ENCODE measurements at places on chromosomes 16 and 17.

DNA sequence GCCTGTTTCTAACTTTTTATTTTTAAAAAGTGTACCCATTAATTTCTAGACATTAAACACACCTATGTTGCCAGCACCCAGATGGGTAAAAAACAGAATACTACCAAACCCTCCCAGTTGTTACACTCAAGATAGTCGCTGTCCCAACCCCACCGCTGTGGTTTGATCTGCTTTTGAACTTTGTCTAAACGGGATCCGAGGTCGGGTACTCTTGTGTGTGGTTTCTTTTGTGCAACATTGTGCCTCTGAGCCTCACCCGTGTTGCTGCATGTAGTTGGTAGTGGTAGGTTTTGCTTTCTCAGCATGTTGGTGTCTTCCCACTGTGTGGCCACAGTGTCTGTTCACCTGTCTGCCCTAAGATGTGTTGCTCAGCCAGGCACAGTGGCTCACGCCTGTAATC is 4.3 kb downstream of the KLHL36 start:
- DNase-seq: no peak

- no peak for DNase-seq
Measured at GRCh38 chr17:75589919-75590303, 2.3 kb downstream of the MYO15B start.

DNA sequence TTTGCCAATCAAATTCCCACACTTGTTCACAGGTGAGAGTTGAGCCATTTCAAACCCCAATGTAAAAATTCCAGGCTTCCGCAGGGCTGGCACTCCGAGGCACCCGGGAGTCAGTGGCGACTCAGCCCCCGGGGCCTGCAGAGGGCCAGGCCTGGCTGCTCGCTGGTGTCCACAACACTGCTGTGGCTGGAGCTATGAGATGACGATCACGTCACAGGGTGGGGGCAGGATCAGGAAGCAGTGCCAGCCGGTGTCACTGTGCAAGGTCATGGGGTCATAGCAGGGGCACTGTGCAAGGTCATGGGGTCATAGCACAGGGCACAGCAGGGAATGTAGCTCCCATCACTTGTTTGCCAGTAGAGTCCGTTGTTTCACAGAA is 7.8 kb downstream of the VPS4A start:
- no peak for DNase-seq

- no peak for DNase-seq
Measured at GRCh38 chr16:55912022-55912421, 36.8 kb upstream of the CES5A start.

DNA sequence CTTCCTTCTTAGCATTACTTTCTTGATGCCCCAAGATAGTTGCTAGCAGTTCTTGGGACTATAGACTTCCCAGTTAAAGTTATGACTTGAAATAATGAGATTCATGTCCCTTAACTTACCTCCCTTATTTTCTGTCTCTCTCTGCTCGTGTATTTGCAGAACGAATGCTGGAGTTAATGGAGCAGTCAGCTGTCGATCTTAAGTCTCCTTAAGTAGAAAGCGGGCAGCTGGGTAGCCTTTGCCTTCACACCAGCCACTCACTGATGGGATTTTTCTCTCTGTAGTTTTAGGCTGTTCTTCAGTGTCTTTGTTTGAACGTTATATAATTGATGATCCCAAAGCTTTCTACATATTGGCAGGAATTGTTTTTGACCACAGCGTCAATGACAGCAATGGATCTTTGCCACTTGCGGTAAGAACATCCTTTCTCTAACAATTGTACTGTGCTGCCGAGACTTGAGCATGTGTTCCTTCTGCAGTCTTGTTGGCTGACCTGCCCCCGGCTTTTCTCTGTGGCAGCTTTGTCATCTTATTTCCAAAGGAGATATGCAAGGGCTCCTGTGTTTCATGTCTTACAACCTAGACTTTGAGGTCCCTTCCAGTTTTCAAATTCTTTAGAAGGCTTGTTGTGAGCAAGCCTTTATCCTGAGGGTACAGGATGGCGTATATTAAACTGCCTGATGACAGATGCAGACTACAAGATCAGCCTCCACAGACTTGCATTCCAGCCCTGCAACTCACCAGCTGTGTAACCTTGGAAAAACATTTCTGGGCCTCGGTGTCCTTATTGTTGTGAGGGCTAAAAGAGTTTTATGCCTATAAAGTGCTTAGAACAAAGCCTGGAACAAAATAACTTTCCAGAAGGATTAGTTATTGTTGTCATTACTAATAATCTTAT is 25.1 kb upstream of the ABCA3 start:
- DNase-seq: no peak

GRCh38 chr17:48219617-48220016 is 112.1 kb downstream of the SNX11 start:
- DNase-seq: no peak

- DNase-seq: peak; percentile 59
Measured at GRCh38 chr17:28763804-28764266, 20.0 kb downstream of the TRAF4 start.

GRCh38 chr16:14324581-14324980 is 253.5 kb downstream of the MRTFB start:
- DNase-seq: no peak

GRCh38 chr16:30829130-30830071 is 42.4 kb upstream of the ZNF629 start:
- no peak for DNase-seq

DNA sequence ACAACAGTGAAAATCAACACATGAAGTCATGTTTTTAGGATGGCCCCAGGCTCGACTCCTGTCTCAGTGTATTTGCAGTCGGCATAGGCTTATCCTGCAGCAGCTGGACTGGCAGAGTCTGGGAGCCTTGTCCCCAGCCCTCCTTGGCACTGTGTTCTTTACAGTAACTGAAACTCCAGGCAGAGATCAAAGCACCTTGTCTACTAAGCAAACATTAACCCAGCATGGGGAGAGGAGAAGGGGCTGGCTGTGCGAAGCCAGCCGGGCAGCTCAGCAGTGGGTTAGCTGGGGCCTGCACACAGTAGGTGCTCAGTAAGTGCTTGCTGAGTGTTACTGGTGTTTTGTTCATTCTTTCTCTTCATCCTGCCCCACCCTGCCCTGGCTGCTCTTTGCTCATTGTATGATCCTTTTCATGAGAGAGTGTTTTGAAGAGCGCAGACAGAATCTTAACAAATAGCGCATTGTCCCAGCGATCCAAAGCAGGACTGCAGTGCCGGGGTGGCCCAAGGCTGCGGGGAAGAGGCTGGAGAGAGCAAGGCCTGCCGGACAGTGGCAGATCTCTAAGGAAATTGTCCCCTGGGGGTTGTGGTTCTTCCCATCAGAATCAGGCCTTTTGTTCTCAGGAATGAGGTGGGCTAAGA is 23.5 kb upstream of the ITGB4 start:
- no peak for DNase-seq

- DNase-seq: no peak
Measured at GRCh38 chr17:14840616-14841231, 424.4 kb downstream of the PMP22 start.

GRCh38 chr17:18859256-18859655 is 1.3 kb downstream of the PRPSAP2 start:
- DNase-seq: no peak

DNA sequence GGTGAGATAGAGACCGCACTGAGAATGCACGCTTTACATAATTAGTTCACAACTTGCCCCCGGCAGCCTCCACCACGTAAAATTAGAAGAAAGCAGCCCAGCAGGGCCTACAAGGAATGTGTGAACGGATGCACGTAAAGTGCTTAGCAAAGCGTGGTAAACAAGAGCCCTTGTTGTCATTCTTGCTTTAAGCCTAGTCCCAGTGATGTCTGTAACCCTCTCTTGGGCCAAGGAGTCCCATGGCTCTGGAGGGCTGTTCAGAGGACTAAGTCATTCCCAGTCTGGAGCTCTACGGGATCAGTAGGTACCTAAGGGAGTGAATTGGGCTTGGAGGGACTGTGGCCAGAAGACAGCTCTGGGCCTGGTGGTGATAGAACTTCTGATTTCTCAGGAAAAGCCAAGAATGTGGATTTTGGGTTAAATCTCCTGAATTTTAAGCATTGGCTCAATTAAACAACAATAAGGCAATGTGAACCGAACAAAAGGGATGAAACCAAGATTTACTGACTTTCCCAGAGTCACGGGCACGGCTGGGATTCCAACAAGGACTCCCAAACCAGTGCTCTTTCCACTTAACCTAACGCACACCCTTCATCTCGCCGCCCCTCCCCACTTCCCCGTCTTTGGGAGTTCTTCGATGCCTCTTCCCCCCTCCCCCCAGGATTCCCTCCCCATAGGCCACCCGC is 775 bp upstream of the CHP2 start:
- no peak for DNase-seq

DNA sequence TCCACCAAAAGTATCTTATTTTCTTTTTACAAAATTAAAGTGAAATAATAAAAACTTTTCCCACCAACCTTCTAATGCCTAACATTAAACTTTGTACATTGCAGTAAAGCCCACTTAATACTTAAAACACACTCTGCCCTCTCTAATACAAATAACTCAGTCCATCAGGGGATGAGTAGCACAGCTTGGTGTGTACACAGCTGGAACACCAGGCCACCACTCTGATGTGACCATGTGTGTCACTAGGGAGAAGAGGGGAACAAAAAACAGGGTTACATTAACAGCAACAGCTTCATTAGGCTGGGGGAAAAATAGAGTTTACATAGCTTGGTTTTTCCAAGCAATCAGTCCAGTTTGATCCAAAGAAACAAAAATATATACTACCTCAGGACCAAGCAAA is 295.0 kb downstream of the CEP112 start:
- no peak for DNase-seq

GRCh38 chr16:31250782-31251384 is 8.9 kb upstream of the ITGAM start:
- no peak for DNase-seq

- peak; percentile 34 for DNase-seq
Measured at GRCh38 chr17:78114831-78115723, 13.5 kb downstream of the TMC6 start.

DNA sequence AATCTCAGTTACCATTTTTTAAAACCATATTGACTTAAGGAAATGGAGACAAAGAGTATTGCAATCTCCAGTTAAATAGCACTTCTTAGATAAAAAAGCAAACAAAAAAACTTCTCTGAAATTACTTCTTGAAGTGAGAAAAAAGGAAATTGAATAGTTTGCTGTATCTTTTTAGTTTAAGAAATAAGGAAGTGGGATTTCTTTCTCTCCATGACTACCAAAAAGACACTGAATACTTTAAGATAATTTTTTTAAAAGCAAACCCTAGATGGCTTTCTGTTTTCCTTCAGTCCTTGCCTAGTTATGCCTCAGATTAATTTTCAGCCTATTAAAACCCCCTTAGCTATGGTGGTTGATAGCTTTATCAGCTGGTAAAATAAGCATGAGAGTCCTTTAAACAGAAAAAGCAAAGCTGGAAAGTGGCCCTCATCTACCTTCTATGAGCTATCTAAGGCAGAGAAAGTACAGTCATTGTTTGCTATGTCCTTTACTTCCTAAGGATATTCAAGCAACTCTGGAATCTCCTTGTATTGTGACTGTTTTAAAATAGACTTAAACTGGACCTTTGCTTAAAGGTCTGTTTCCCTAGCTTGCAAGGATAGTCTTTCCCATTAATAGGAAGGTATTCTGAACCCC is 28.6 kb downstream of the TPPP3 start:
- no peak for DNase-seq

DNA sequence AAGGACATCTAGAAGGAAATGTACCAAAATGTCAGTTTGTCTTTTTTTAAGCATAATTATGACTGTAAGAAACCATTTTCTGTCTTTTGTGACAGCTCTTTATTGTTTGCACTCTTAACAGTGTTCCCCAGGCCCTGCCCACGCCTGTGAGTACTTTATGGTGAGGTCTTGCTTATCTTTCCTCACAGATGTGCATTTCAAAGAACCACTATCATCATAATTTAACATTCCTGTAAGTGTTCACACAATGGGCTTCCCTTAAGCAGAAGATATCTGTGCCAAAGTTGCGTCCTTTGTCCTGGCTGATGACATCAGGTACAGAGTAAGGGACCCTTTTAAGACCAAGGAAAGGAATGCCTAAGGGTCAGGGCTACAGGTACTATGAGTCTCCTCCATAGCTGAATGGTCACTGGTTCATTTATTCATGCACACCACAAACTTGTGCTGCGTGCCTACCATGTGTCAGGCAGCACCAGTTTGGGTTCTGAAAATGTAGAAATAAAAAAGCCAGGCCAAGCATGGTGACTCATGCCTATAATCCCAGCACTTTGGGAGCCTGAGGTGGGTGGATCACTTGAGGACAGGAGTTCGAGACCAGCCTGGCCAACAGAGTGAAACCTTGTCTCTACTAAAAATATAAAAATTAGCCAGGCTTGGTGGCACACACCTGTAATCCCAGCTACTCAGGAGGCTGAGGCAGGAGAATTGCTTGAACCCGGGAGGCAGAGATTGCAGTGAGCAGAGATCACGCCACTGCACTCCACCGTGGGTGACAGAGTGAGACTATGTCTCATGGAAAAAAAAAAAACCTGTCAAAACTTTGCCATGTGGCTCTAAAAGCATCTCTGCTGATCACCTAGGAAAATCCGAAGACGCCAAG is 55.4 kb upstream of the NLK start:
- DNase-seq: no peak

DNA sequence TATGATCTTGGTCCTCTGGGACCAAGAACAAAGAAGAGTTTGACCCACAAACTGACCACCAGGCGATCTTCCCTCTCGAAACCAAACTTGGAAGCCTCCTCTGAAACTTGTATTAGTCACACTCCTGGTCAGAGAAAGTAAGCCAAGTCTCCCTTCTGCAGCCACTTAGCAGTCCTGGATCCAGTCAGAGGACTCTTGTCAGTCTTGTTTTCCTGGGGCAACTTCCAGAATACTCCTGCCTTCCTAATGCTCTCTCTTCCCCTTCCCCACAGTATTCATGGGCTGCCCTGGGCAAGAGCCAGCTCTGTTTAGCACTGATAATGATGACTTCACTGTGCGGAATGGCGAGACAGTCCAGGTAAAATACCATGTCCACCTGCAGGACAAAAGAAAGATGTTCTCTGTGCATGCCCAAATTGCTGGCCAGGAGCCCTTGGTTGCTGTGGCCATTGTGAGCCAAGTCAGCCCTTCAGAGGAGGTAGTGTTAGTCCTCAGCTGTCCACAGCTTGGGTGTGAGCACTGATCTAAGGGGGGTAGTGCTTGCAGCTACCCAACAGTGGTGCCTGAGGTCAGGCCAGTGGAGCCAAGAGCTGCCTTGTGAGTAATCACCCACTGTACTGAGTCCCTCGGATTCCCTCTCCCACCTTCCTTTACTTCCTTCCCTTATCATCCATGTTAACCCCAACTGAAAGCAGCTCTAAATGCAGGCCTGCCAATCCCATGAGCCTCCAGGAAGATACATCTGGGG is 31.2 kb downstream of the CDH3 start:
- no peak for DNase-seq
